ENCODE measurements at places on chromosomes 1 and 21. TPM values are rescaled to one million over a fixed set of nuclear protein-coding genes. Genes with fewer than 3 reads are reported as not detected.

- DNase-seq = no peak
These were observed 42.4 kb downstream of the C1orf87 start for GRCh38 chr1:60031146-60031545.

GRCh38 chr1:91876040-91876470, 9.9 kb downstream of the TGFBR3 start:
- DNase-seq = no peak

CDA gene
- polyA plus RNA-seq = 2.5 TPM

DNA sequence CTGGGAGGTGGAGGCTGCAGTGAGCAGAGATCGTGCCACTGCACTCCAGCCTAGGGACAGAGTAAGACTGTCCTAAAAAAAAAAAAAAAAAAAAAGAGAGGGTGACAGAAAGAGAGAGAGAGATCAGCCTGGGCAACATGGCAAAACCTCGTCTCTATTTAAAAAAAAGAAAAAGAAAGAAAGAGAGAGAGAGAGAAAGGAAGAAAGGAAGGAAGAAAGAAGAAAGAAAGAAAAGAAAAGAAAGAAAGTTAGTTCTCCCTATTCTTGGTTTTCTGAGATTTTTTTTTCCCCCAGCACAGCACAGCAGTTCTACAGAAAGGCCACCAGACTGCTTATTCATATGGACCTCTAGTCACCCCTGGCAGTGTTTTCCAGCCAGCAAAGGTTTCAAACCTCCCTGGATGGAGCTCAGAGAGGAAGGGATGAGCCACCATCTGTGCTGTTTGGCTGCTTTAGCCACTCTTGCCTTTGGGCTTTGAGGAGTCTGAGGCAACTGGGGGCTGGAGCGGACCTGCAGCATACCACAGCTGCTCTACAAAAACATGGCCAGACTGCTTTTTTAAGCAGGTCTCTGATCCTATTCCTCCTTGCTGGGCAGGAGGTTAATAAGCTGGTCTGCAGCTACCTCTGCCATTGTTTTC, 10.6 kb downstream of the S100A6 start:
- peak; percentile 27 for DNase-seq
